ENCODE measurements at places on chromosomes 7 and 10.

DNA sequence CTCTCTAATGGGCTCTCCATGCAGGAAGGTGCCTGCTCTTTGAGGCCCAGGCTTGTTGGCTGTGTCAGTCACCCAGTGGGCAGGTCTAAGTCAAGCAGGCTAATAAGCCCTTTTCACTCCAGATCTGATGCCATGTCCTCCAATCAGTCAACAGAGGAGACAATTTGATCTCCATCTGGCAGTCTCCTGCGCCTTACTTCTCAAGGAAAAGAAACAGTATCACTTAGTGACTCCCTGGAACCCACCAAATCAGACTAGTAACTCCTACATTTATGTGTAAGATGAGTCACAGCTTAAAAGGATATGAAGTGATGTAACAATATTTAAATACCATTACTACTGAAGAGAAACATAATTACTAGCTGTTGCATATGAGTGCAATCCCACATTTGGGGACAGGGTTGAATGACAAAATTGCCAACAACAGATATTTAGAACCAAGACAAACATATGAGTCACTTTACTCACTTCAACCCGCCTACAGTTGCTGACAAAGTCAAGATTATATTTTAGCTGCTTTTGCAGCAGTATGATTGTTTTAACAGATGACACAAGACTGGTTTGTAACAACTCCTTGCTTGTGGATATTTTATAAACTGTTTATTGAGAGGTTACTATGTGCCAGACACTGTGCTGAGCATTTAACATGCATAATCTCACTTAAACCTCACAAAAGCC is 72.1 kb downstream of the USP6NL start:
- peak; percentile 63 for DNase-seq

- DNase-seq: peak; percentile 75
Observed at GRCh38 chr10:18195060-18195799, 55.0 kb downstream of the CACNB2 start.

GRCh38 chr7:150936018-150936417 is 42.1 kb downstream of the KCNH2 start:
- no peak for DNase-seq

DNA sequence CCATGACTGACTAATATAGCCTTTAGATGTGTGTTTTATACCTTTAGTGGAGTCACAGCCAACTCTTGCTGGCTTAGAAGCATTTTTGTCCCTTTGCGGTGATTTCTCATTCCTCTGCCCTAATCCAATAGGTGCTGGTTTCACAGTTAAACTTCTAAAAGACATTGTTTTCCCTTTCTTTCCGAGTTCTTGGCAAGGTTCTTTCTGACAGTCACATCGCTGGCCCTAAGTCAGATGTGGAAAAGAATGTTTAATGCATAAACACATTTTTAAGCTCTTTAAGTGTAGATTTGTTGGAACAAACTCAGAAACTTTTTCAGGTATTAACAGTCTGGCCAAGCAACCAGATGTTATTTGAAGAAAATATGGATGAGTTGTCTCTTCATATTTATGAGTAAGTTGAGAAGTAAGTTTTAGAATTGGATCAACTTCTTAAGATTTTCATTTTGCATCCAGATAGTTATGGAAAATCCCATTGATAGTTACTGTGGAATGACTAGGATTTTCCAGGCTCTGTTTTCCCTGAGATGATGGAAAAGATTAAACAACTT is 4.1 kb downstream of the EPDR1 start:
- DNase-seq: no peak

GRCh38 chr10:95784279-95784913 is 28.4 kb downstream of the ENTPD1 start:
- DNase-seq: no peak

- DNase-seq: no peak
Observed at GRCh38 chr10:45809837-45810236, 37.5 kb downstream of the AGAP4 start.

DNA sequence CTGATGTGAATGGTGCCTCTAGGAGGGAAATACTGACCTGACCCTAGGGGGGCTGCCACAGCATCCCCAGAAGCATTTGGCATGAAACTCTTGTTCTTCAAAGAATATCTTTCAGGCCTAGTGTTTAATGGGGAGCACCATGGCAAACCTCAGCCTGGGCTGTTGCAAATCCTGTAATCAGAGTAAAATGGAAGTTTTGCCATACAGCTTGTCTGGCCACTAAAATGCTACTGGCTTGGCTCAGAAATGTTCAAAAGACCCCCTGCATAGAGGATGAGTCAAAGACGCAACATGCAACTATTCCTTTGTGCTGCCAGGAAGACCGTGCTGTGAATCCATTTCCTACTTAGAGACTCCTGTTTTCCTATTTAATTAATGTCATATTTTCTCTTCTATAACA is 26.7 kb downstream of the HECW1 start:
- no peak for DNase-seq

GRCh38 chr10:29555746-29556481 is 78.9 kb downstream of the SVIL start:
- DNase-seq: peak; percentile 63

DNA sequence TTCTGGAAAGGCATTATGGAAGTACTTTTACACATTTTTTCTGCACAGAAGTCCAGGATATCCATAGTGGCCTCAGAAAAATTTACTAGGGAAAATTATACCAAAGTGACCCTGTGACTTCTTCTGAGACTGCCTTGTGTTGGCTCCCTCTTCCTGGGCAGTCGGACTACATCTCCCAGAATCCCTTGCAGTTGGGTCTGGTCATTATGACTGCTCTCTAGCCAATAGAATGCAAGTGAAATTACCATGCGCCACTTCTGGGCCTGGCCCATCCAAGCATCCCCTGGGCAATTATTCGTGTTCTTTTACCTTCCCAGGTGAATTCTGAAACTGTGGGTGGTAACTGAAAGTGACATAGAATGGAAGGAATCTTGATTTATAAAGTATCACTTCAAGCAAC is 430.9 kb downstream of the ACTR3B start:
- DNase-seq: no peak

GRCh38 chr10:93821051-93821772 is 63.5 kb downstream of the LGI1 start:
- DNase-seq: peak; percentile 26

- no peak for DNase-seq
Observed at GRCh38 chr10:93550606-93551005, 15.9 kb upstream of the FFAR4 start.

- no peak for DNase-seq
Observed at GRCh38 chr7:42878303-42878702, 33.6 kb downstream of the C7orf25 start.

DNA sequence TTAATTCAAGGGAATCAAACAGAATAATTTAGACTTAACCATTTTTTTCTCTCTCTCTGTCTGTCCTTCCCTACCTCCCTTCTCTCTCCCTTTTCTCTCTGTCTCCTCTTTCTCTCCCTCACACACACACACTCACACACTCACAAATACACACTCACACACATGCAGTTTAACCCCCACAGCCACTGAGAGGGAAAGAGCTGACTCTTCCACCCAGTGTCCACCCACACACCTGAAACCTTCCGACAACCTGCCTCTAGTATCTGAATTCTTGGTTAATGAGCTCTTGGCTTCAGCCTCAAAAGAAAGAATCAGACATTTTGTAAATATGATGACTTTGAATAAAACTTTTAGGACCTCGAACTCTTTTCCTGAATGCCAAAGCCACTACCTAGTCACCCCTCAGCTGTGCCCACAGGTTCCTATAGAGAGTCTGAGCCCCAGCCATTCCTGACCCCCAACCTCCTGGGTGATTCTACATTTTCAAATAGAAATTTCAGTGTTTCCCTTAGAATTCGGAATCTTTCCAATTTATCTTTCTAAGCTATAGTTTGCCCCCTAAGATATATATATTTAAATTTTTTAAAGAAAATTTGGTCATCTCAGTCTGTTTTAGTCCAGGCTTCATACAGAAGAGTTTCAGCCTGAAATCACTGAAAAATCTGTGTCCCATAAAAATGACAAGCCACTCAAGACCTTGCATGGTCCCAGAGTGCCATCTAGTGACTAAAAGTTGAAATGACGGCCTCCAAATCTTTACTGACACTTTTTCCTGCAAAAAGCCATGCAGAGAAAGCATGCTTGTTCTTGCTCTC is 202.8 kb downstream of the IPMK start:
- peak; percentile 54 for DNase-seq

GRCh38 chr7:26155531-26156375 is 3.8 kb downstream of the NFE2L3 start:
- DNase-seq: peak; percentile 45

DNA sequence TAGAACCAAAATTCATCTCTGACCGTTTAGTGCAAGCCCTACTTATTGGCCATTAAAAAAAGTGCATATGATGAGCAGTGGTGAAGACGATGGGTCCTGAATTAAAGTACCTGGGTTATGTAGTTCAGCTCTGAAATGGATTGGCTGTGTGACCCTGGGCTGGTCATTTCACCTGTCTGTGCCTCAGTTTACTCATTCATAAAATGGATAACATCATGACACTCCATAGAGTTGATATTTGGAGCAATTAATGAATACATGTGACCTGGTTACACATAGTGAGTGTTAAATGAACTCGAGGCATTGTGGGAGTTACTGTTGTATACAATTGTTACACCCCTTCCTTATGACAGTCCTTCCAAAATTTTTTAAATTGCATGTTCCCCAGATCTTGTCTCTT is 9.1 kb downstream of the MAP3K8 start:
- DNase-seq: no peak

DNA sequence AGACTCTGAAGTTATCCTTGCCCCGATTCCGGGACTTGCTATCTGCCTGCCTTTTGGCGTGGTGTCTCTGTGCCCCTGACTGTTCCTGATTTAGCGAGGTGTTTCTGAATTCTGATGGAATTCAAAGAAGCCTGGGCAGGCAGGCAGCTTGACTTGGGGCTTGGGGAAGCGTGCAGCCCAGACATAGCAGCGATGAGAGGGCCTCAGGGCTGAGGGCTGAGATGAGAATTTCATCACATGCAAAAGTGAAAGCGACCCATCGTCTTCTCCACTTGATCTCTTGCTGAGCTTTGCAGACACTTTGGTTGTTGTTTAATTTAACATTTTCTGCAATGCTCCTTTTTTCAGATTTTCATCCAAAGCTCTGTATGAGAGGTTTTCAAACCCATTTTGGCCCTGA is 57.8 kb downstream of the TCF7L2 start:
- no peak for DNase-seq

DNA sequence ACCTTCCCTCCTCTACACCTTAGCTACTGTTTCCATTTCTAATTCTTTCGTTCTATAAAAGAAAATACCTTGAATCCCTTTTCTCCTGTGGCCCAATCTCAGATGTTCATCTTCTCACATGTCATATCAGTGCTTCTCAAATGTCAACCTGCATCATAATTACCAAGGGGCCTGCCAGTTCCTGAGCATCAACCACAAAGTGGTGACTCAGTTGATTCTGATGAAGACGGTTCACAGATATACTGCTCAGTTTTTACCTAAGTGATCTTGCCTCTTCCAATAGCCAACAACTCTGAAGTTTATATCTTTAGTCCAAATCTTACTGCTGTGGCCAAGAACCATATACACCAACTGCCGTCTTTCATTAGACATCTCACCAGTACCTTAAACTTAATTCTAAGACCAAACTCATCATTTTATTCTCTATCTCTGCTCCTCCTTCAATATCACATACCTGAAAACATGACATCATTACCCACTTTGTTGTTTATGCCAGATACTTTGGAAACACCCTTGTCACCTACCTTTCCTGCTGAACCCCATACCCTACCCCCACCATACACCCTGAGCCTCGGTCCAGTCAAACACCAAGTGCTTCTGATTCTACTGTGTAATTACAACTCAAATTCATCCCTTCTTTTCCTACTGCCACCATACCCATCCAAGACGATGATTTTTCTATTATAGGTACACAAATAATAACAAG is 115.5 kb downstream of the LMBR1 start:
- no peak for DNase-seq

GRCh38 chr7:12111422-12112405 is 99.4 kb upstream of the TMEM106B start:
- DNase-seq: peak; percentile 5

- DNase-seq: peak; percentile 94
Observed at GRCh38 chr10:10605551-10606081, 412.1 kb upstream of the CELF2 start.

GRCh38 chr10:68075550-68076004 is 494 bp upstream of the HERC4 start:
- DNase-seq: no peak

DNA sequence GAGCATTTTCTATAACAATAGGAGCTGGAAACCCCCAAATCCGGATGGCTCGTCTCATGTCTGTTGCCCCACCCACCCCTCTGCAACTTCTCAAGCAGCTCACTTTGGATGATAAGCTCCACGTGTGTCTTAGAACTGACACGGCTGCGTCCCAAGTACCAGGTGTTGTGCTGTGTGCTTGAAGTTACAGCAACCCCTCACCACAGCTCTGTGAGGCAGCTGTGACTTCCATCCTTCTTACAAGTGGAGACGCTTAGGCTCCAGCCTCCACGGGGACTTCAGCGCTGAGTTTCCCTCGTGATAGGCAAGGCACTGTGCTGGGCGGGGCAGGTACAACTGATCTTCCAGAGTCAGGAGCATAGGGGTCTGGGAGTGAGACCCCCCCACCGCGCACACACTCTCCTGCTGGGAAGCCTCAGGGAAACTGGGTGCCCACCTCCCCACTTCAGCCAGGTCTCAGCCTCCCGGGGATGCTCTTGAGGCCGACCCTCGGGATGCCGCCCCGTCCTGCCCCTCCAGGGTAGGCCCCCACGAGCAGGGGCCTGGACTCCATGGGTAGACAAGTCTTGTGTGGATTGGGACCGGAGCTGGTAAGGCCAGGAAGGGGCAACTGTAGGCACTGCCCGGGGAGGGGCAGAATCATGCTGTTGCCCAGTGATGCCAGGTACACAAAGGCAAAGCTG is 31.4 kb downstream of the EN2 start:
- DNase-seq: no peak

DNA sequence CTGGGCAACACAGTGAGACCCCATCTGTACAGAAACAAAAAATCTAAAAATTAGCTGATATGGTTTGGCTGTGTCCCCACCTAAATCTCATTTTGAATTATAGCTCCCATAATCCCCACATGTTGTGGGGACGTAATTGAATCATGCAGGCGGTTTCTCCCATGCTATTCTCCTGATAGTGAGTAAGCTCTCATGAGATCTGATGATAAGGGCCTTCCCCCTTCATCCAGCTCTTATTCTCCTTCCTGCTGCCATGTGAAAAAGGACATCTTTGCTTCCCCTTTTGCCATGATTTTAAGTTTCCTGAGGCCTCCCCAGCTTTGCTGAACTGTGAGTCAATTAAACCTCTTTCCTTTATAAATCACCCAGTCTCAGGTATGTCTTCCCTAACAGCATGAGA is 136.5 kb downstream of the SFMBT2 start:
- DNase-seq: no peak

DNA sequence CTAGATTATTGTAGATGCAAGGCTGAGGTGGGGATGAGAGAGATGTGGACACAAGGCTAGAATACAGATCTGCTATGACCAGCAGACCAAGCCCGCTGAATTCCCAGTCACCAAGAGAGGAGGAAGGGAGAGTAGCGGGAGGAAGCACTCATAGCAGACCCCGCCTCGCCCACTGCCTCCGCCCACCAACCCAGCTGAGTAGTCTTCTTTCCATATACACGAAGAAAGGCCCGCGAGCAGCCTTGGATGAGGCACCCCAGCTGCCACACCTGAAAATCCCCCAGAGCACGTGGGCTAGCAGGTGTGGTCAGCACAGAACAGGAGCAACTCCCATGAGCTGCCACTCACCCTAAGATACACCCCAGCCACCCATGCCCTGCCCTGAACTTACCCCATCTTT is 7.9 kb upstream of the H2BK1 start:
- DNase-seq: no peak

Data from HCEC 1CT (cell line).